ENCODE measurements at places on chromosomes 3 and 15.

- DNase-seq = no peak
These were observed 23.7 kb upstream of the GPD1L start for GRCh38 chr3:32082721-32083120.

DNA sequence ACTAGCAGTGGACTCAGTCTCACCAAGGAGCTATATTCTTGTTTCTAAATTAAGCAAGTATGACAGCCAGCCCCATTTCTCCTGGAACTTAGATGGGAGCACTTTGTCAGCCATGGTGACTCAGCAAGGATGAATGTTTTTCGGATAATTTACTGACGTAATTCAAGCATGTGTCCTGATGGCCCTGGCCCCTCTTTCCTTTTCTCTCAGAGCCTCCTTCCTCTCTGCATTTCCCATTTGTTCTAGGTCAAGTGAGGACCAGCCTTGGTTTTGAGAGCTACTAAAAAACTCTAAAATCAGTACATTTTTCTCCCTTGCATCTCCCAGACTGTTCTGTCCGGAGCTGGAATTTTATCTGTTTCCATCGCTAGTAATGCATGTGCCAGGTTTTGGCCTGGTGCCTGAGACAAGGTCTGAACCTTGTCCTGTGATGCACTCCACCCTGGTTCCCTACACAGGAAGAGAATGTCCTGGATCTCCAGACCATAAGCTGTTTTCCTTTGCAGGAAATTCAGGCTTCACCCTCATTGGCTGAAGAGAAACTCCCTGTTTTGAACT is 256.6 kb upstream of the ROPN1 start:
- no peak for DNase-seq

DNA sequence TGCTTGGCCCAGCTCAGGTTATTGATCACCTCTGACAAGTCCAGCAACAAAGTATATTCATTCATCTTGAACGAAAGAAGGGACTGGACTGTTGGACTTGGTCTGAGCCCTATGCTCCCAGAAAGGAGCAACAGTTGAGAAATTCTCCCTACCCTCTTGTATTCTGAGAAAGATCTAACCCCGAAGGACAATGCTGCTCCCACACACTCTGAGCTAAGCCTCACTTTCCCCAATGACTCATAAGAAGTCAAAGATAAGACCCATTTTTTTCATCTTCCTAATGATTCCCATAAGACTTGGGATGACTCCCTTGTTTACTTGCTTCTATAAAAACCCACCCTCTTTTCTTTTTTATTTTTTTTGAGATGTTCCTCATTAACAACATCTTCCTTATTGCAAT is 549.4 kb upstream of the MDFIC2 start:
- no peak for DNase-seq

DNA sequence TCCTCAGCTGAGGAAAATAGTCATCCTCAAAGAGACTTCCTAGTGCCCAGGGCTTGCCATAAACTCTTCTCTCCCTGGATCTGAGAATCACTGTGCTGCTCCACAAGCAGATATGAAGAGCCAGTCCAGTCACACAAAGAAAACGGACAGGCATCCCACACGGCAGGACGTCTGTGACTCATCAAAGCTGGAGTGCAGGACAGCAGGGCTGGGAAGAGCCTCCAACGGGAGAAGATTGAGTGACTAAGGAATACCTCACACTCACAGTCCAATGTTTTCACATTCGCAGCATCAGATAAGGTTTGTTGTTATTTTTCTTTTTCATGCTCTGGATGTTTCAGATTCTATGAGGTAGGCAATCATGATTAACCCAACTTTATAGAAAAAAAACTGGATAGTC is 57.8 kb downstream of the NEK10 start:
- DNase-seq = no peak

GRCh38 chr3:67605377-67605776 is 49.0 kb downstream of the SUCLG2 start:
- no peak for DNase-seq

GRCh38 chr3:36317915-36318314 is 62.4 kb upstream of the STAC start:
- DNase-seq = no peak

GRCh38 chr3:191235331-191236314 is 36.6 kb downstream of the OSTN start:
- DNase-seq = no peak

GRCh38 chr3:46666453-46666845 is 27.0 kb downstream of the ALS2CL start:
- DNase-seq = no peak

DNA sequence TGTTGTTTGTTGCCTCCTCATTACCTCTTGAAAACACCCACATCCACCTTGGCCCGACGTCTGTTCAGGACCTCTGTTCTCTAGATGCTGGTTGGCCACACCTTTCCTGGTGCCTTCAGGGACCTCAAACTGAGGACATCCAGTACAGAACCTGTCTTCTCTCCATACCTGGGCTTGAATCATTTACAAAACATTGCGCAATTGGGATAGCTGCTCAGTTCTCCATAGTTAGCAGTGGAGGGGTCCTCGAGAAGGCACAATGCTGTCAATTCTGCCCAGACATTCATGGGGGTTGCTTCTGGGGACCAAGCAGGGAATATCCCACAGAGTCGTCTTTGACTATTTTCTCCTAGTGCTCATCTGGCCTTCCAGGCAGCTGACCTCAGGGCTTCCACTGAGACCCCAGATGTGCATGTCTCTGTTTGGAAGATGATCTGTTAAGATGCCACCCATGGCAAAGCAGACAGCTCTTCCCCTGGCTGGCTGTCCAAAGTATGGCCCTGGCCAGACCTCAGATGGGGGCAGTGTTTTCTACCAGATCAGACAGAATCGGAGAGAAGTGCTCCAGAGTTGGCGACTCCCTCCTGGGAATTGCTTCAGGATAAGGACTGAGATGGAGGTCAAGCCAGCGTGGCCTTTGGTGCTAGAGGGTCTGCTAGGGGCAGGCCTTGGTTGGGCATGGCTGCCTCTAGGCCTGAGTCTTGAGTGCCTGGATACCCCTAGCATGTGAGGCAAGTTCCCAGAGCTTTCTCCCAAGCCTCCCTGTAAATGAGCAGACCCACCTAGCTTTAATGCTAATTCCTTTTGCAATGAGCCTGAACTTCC is 46.1 kb downstream of the CHCHD6 start:
- no peak for DNase-seq

GRCh38 chr3:108088697-108089096 is 2.1 kb downstream of the CD47 start:
- no peak for DNase-seq

- no peak for DNase-seq
These were observed 130.1 kb upstream of the RARB start for GRCh38 chr3:25297667-25298585.

DNA sequence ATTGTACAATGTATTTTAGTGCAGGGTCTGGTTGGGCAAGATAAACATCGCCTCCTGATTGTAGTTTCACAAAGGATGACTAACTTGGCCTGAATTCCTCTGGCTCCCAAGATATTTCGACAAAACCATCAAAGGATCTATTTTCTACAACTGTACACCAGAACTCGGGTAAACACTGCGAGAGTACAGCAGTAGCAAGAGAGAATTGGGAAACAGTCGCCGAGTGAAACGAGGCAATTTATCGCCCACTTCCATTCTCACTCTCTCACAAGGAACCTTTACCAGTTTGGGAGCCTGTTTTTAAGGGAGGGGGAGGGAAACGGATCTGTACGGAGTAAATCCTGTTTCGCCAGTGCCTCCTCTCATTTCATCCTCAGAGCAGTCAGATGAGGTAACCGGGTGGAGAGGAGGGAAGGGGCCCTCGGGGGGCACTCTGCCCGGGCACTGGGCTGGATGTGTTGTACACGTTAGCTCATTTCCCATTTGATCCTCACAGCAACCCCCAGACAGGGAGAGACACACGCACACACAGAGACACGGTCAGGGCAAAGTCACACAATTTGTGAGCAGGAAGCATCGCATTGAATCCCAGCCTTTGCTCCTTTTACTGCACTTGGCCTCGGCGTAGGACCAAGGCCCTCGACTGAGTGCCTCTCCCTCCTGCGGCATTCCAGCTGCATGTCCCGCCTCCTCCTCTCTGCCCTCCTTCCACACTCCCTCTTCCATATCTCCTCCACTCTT is 120.1 kb downstream of the LIPC start:
- no peak for DNase-seq

DNA sequence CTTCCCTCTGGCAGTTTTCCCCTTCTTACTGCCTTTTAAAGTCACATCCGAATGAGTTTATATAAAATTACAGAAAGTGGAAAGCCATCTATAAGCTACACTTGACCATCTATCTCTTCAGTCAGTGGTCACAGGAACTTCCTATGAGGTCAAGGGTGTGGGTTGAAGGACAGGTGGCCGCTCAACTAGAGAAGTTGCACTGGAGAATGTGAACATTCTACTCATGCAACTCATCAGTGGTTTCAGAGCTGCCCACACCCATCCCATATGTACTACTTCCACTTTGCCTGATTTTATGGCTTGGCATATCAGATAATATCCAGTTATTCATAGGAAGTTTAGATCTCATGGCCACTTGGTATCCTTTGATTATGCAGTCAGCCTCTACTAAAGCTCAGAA is 57.4 kb upstream of the TMEM158 start:
- no peak for DNase-seq

DNA sequence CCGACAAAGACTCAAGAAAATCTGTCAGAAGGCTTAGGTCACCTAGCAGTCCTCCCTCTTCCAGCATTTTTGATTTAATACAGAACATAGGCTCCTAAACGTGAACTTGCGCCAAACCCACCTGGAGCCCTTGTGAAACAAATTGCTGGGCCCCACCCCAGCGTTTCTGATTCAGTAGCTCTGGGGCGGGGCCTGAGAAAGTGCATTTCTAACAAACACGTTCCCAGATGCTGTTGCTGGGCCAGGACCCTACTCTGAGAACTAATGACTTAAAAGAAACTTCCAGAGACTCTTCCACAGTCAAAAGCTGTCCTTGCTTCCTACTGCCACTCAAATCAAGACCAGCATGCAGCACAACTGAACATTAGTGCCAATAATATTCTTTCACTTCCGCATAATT is 198.1 kb downstream of the PDZRN3 start:
- DNase-seq = no peak

DNA sequence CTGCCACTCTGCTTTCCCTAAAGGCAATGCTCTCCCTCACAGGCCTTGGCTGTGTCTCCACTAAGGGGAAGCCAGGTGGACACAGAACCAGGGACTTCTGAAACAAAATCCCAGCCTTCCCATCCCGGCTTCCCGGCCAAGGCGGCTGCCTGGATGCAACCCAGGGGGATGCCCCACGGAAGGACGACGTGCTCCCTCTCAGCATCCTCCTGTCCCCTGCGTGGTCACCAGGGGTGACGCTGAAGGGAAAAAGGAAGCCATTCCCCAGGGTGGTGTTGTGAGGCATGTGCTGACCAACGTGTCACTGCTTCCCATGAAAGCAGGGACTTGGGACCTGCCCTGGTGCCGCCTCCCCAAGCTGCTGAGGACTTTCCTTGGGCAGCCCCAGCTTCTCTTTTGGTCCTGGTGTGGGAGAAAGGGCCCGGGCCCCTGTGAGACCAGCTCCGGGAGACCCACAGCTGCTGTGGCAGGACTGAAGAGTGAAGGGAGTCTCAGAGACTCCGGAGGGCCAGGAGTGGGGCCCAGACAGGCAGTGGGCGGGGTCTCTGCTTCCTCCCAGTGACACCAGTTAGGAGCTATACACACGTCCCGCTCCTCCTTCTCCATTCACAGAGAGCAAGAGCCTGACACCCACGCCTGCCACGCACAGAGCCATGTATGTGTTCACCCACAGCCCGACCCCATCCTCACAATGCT is 139.2 kb downstream of the NUP210 start:
- no peak for DNase-seq

DNA sequence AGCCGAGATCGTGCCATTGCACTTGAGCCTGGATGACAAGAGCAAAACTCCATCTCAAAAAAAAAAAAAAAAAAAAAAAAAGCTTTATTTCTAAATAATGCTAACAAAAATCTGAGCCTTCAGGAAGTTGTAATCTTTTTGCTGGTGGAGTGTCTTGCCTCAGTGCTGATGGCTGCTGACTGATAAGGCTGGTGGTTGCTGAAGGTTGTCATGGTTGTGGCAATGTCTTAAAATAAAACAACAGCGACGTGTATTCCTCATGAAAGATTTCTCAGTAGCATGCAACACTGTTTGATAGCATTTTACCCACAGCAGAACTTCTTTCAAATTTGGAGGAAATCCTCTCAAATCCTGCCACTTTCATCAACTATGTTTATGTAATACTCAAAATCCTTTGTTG is 77.4 kb upstream of the PTPRG start:
- no peak for DNase-seq

GRCh38 chr15:88695691-88696251 is 57.0 kb downstream of the ISG20 start:
- no peak for DNase-seq

- no peak for DNase-seq
These were observed 130.5 kb upstream of the BFSP2 start for GRCh38 chr3:133269393-133269792.

GRCh38 chr15:88998980-88999713 is 86.0 kb upstream of the MFGE8 start:
- no peak for DNase-seq

DNA sequence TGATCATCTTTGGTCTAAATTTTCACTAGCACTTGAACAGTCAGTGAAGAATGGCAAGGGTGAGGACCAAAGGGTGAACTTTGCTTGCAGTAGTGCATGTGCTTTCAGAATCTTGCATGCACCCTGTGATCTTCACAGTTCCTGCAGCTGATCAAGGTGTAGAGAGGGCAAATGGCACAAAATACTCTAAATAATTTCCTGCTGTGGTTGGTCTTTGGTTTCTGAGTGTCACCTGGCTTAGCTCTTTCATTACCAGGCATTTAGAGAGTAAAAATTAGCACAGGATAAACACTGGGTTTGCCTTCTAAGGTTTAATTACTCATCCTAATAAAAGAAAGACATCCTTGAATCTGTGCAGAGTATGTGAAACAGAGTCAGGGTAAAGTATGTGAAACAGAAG is 11.4 kb downstream of the TIPARP start:
- no peak for DNase-seq

DNA sequence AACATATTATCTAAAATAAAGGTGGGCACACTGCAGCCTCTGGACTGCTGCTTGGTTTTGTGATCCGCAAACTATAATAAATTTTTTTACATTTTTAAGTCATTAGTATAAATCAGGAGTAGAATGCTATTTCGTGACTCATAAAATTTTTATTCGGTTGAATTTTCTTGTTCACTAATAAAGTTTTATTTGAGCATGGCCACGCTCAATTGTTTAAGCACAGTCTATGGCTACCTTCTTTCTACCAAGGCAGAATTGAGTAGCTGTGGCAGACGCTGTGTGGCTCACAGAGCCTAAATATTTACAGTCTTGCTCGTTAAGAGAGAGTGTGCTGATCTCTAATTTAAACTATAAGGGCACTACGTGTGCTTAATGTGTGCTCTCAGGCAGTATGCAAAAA is 28.9 kb downstream of the ROBO2 start:
- no peak for DNase-seq

GRCh38 chr3:107661447-107662123 is 138.8 kb downstream of the BBX start:
- no peak for DNase-seq

GRCh38 chr3:170977949-170978745 is 48.4 kb downstream of the SLC2A2 start:
- DNase-seq = no peak

GRCh38 chr15:84804005-84804900 is 12.9 kb upstream of the ALPK3 start:
- DNase-seq = no peak

Data from stimulated activated CD4-positive, alpha-beta T cell treated with anti-CD3 and anti-CD28 coated beads, Interleukin-4, amount 100 ng/mL, for 4 hours (primary cell).